Hypothalamus (tissue), 51 donors: ENCODE measurements at places on chromosomes 5 and 9.

DNA sequence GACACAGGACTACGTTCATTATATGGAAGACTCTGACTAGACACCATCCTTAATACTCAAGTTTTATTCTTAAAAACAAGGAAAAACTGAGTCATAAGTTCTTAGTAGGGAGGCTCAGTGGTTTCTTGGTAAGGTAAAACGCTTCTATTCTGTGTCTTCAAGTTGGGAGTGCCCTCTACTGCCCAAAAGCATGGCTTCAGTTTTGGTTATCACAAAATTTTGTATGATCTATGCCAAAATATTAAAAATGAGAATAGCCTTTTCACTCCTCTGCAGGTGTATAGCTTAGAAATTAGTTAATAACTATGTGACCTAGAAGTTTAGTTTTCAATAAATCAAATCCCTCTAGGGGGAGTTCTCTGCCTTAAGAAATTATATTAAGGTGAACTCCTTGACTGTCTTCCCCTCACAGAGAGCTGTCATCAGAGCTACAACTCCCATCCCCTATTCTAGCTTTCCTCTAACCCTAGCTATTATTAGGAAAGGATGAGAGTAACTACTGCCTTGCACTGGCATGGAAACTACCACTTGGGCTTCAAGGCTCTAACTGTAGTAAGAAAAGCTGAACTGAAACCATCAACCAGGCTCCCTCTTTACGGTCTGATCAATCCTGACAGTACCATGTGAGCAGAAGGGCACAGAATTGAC lies 189.7 kb downstream of the GNAQ start:
- DNase-seq: no peak

- no peak for DNase-seq
Measured at GRCh38 chr5:147643142-147643541, 133.3 kb upstream of the DPYSL3 start.

- DNase-seq: no peak
Measured at GRCh38 chr5:139486201-139486600, 3.6 kb upstream of the STING1 start.

- DNase-seq: no peak
Measured at GRCh38 chr9:133552236-133552635, 17.7 kb downstream of the ADAMTSL2 start.
